8988T (cell line): ENCODE measurements at places on chromosomes 3 and 15.

DNA sequence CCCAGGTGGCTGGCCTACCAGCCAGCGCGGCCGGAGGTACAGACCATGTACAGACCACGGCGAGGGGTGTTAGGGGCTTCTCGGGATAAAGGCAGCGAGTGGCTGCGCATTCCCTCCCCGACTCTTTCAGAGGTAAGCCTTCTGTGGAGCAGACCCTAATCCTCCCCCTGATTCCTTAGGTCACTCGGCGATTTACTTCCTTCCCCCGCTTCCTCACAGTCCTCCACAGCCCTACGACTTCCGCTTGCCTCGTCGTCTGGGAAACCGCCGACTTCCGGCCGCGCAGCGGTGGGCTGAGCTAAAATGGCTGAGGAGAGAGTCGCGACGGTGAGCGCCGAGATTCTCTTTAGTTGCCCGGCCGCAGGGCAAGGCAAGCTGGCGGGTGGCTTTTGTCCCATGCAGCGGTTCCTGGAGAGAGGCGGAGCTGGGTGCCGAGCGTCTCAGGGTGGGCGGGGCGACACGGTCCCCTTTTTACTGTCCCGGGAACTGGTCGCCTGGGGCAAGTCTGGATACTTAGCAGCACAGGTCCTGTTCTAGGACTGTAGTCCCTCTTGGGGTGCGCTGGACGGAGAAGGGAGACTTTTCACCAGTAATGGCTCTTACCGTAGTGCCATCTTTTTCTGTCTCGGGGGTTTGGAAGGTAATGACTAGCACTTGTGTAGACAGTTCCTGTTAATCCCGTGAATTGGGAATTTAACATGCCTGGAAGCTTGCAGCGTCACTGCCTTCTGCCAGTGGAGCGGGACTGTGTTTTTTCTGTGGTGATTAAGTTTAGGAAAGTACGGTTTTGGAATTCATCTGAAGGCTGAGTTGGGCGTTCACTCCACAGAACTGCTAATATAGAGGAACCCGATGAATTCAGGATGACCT lies at the start of the genes BBS4 and HIGD2B:
BBS4 (plus strand) TSS at position 283 of the 870 bp plus-strand sequence; CDS start at position 304, 21 bp downstream.
HIGD2B (minus strand) TSS at position 258 of the 870 bp plus-strand sequence. CDS start 9,808 bp downstream, outside the sequence.
- peak; percentile 13 for DNase-seq

- DNase-seq, result peak; percentile 13
Observed at GRCh38 chr15:38252481-38253350, at the start of gene SPRED1. Gene SPRED1, plus strand, starts transcription at chr15:38252836. Its CDS starts 350 bp downstream, at chr15:38253186.

DNA sequence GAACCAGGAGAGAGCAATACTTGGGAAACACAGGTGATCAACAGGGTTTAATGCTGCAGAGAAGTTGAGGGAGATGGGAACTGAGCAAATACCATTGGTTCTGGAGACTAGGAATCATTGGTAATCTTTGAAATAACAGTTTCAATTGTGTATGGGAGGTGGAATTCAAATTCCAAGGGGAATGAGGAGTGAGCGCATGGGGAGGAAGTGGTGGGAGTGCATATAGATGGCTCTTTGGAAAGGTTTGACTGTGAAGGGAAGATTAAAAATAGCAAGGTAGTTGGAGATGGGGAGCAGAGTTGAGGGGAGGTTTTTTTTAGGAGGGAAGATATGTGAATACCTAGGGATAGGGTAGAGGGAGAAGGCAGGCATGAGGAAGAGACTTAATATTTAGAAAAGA lies 51.1 kb upstream of the ROPN1 start:
- DNase-seq, result no peak

DNA sequence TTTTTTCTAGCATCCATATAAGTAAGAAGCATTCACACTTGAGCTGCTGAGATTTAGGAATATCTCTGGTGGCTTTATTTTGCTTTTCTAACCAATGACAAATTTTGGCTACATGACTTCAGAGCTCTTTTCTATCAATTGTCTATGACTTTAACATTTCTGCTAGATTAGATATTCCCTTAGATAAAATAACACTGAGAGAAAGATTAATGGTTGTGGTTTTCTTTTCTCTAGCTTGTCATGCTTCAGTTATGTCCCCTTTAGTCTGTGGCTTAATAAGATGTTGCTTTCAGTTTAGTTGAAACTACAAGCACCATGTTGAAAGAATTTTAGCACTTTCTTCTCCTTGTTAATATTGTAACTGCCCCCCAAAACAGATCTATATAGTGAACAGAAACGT lies 665.6 kb upstream of the CCDC54 start:
- no peak for DNase-seq

- no peak for DNase-seq
Observed at GRCh38 chr3:116905794-116906193, 196.2 kb downstream of the TUSC7 start.

DNA sequence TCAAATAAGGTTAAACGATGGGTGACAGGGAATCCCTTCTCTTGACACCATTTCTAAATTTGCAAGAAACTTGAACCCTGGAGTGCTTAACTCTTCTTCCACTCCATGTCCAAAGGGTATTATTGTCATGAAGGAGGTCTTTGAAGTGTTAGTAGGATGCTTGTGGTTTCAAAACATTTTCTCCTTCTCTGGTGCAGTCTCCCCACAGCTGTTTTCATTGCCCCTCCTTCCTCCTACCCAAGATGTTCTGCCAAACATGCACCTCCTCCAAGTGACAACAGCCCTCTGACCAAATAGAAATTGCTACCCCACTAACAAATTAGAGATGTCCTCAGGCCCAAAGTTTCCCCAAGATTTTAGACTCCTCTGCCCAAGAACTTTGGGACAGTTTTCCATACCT lies 151.4 kb downstream of the POLR2M start:
- no peak for DNase-seq
